ENCODE measurements at places on chromosomes 5 and 9.
A peak's percentile ranks its signal among the peaks of the same experiment; 100 is the strongest.

DNA sequence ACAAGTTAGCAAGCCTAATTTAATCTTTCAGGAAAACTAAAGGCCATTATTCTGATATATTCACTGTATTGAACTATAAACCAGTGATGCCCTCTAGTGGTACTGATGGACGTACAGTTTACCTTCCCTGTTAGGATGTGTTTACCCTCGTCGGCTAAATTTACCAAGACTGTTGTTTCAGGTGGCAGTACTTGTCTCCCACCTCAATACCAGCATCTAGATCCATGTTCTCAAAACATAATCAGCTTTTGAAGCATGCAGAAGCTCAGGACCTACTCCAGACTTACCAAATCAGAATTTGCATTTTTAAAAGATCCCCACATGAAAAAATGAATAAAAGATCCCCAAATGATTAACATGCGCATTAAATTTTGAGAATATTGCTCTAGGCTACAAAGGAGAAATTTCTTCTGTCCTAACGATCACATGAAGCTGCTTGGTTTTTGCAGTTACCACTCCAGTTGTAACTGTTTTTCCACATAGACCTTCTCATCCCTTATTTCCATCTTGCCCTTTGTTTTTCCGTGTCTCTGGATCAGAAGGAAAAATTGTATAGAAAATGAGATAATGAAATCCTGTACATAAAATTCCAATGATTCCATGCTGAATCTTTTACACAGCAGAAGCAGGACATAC is 3.2 kb upstream of the BAAT start:
- no peak for DNase-seq

DNA sequence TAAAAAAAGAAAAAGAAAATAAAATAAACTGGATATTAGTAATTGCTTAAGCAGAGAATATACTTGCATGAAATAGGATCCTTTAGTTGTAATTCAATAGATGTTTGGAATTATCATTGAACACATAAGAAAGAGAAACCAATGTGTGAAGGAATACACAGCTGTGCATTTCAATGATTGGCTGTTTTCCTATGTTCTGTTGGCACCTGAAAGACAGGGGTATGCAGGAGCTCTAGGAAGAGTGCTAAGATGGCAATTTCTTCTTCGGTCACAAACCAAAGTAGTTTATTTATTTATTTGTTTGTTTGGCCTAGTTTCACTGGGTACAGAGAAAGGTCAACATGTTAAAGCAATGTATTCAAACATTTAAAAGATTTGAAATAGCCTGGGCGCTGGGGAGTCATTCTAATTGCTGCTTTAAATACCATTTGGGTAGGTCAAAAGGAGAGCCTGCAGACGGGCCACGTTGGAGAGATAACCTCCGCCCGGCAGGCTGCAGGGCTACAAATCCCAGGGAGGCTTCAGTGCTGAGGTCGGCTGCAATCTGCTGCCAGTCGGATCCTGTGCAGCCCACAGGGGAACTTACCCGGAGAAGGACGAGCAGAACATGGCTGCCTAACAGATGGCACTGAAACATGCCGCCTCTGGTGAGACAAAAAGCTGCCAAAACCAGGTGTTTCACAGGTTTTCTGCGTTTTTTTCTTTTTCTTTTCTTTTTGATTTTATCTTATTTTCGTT is 154.2 kb upstream of the TYRP1 start:
- DNase-seq = peak; percentile 50

DNA sequence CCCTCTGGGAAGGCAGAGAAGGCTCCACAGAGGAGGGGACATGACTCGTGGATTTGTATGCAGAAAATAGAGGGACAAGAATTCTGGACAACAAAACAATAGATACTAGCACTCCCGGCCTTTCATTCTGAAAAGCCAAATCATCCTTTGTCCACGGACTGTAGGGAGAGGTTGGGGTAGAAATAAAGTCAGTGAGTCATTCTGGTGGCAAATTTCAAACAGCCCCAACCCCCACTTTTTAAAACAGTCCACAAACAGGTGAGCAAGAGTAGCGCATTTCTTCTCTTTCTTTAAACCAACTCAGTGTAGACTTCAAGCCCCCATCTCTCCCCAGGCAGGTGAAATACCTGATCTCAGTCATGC is 56.1 kb downstream of the PTPDC1 start:
- no peak for DNase-seq

- DNase-seq = no peak
Measured at GRCh38 chr9:114852050-114852594, 46.3 kb upstream of the TNFSF15 start.

GRCh38 chr5:11793396-11793795 is 110.8 kb downstream of the CTNND2 start:
- no peak for DNase-seq

DNA sequence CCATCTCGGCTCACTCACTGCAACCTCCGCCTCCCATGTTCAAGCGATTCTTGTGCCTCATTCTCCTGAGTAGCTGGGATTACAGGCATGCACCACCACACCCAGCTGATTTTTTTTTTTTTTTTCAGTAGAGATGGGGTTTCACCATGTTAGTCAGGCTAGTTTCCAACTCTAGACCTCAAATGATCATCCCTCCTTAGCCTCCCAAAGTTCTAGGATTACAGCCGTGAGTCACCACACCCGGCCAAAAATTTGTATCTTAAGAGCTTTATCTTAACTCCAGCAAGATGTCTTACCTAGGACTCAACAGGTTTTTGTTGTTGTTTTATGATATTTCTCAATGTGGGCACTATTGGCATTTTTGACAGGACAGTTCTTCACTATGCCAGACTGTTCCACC is 27.9 kb downstream of the LYRM7 start:
- DNase-seq = no peak

DNA sequence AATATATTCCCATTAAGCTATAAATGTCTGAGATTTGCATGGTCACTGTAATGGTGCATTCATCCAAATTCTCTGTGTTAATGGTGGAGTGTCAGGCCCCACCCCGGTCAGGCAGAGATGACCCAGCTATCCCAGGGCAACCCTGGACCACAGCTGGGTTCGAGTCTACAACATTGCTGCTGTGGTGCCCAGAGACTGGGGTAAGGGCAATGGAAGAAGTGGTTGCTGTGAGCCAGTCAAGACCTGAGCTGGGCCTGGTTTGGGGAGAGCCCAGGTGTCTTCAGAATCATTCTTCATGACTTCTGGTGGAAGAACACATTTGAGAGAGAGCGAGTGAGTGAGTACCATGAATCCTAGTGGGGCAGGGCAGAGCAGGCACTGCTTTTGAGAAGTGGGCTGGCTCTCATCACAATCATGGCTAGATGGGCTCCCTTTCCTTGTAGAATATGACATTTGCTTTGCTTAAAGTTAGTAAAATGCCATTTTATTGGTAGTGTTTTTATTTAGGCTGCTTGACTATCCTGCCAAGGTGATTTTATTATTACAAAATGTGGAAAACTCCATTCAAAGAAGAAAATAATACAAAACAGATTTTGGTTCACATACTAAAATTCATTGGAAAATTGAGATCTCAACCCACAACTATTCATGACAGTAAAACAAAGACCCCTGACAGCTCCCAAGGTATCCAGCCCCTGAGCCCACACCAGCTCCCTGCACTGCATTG is 125.8 kb upstream of the SLC25A48 start:
- no peak for DNase-seq

DNA sequence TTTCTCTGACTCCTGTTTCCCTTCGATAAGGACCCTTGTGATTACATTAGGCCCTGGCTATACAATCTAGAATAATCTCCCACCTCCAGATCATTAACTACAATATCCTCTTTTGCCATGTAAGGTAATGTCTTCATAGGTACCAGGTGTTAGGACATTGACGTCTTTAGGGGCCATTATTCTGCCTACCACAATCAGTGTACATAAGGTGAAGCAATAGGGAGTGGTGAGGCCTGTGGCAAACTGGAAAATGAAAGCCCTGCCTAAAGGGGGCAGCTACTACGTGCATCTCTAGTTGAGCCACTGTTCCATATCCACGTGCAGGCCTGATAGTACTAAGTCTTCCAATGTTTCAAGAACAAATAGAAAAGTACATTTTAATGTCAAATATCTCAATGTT is 4.8 kb upstream of the ALDH1B1 start:
- no peak for DNase-seq

DNA sequence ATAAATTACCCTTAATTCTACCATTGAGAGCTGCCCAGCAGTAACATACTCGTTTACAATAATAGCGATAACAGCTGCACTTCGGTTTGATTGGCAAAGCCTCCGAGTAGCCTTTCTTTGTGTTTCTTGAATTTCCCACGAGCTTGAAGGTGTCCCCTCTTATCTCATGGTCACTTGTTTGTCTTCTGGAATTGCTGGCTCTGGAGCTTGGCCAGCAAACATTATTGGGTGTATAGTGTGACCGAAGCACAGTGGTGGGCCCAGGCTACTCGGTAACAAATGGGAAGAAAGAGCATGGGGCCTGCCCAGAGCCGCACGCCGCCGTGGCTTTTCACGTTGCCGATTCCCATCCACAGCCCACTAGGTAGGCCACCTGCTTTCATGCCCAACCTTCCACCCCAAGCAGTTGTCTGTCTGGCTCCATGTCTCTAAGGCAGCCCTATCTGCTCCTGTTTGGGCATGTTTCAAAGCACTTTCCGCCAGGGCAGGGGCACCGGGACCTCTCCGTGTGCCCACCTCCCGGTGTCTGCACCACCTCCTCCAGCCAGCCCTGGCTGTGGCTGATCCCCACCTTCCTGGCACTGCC is 8.7 kb downstream of the STKLD1 start:
- peak; percentile 29 for DNase-seq

DNA sequence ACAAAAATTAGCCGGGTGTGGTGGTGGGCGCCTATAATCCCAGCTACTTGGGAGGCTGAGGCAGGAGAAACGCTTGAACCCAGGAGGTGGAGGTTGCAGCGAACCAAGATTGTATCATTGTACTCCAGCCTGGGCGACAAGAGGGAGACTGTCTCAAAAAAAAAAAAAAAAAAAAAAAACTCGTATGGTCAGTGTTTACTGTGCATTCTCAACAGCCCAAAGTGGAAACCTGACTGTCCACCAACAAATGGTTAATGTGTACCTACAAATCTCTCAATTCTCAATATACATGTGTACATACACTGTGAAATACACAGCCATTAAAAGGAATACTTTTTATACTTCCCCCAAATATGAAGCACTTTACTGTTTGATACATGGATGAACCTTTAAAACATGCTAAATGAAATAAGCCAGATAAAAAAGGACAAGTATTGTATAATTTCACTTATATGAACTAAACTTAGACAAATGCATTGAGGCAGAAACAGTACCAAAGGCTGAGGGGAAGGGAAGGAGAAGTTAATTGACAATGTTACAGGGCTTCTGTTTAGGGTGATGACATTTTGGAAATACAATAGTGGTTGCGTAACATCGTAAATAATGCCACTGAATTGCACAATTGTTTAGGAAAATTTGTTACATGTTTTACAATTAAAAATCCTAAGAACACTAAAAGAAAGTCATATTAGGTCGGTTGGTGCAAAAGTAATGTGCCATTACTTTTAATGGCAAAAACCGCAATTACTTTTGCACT is 16.5 kb downstream of the DNAJA1 start:
- DNase-seq = no peak

DNA sequence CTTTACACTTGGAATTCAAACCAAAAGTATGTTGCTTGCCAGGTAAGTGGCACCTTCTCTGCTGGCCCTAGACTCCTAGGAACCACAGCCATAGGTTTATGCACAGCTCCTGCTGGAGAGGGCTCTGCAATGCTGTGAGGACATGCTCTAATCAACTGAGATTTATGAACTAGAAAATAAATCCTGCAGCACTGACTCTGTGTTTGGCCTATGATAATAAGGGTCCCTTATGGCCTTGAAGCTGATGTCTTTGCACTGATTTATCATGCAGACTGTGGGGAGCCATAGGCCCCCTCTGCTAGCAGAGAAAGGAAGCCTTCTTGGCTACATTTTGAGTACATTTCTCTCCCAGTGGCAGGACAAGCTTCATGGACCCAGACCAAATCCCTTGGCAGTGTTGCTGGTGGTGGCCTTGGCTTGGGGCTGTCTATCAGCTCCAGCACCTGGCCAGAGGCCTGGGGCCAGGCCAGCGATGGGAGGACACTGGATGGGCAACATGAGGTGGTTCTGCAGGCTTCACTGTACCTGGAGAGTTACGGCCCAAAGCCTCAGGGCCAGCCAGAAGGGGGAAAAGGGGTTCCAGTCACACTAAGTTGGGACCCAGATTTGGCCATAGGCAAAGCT is 178.0 kb downstream of the SEMA6A start:
- DNase-seq = no peak

DNA sequence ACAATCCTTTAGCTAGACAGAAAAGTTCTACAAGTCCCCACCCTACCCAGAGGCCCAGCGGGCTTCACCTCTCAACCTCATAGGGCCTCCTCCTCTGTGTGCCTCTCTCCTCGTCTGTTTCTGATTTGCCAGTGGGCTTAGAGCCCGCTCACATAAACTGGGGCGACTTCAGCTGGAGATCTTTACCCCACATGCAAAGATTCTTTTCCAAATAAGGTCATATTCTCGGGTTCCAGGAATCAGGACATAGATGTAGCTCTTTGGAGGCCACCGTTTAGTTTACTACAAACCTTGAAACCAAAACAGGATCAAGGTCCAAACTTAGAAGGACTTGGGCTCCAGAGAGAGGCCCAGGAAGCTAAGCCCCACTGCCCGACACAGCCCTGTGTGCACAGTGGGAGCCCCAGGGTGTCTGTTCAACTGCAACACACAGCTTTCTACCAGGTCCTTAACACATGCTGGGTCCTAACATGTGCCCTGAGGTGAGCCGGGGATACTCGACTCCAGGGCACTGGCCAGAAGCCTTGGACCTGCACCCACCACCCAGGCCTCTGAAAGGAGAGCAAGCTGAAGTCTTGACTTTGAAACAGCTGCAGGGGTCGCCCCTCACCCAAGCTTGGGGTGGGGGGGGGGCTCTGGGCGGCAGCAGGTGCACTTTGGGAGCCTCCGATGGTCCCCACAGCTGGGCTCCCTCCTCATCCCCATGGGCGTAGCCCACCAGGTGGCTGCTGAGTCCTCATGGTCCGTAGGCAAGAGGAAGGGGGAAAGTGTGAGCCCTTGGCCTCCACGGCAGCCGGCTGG is 26.8 kb upstream of the SLC12A7 start:
- no peak for DNase-seq

- no peak for DNase-seq
Measured at GRCh38 chr5:73104326-73104725, 16.0 kb upstream of the TMEM171 start.

GRCh38 chr9:109351032-109351431 is 30.2 kb upstream of the EPB41L4B start:
- DNase-seq = no peak

DNA sequence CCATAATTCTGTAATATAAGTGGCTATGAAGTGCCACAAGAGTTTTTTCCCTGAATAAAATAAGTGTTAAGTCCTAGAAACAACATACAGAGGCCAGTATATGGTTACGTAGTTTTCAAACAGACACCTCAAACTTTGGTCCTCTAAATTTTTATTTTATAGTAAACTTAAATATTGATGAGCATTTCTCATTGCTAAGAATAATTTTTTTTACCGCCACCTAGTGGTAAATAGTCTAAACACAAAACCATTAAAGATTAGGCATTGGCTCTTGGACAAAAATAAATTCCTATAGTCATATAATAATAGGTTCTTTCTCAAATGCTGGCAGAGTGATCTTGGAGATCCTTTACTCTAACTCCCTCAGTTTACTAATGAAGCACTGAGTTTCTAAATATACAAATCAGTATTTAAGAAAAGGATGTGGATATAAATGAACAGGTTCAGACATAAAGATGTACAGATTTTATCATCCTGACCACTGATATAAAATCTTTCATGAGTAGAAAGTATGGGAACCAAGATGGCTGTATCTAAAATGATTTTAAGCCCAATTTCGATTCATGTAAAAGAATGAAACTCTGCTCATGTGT is 136.2 kb downstream of the FANCC start:
- DNase-seq = no peak

All from right cardiac atrium (tissue), 5 donors.